ENCODE measurements at places on chromosomes 7 and 10.

DNA sequence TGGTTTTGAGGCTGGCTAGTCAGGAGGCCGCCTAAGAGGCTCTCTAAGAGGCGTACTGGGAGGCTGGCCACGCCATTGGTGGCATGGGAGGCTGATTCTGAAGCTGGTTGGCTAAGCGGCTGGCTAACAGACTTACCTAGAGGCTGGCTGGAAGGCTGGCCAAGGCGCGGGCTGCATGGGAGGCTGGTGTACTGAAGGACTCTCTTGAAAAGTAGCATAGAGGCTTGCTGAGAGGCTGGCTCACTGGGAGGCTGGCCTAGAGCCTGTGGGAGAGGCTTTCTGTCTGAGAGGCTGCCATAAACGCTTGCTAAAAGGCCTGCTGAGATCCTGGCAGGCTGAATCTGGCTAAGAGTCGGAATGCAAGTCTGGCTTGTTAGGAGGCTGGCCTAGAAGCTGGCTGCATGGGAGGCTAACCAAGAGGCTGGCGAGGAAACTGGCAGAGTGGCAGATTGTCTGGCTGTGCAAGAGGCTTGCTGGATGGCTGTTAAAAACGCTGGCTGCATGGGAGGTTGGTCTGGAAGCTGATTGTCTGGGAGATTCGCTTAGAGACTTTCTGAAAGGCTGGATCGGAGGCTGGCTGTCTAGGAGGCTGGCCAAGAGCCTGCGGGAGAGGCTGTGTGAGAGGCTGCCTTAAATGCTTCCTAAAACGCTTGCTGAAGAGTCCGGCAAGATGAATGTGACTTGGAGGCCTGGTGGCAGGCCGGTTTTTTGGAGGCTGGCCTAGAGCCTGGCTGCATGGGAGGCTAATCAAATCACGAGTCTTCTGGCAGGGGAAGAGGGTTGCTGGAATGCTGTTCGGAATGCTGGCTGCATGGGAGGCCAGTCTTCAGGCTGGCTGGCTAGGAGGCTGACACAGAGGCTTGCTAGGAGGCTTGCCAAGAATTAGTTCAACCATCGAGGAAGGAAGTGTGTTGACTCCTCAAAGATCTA is 134.2 kb downstream of the OR13A1 start:
- DNase-seq: peak; percentile 41

- peak; percentile 29 for DNase-seq
Observed at GRCh38 chr10:132264966-132265889, 42.5 kb downstream of the STK32C start.

DNA sequence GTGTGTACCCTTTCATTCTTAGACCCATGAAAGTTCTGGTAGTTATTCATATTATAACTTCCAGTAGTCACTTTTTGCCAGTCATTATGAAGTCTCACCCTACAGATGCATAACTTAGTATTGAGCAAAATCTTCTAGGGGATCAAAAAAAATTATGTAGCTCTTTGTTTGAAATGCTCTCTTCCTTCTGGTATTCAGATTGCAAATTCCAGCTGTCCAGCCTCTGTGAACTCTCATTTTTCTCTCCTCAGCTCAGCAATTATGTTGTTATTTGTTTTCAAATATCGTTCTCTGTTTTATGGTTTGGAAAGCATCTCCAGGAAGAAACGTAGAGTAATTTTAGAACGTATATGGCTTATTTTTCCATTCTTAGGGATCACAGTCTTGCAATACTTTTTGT is 442.5 kb downstream of the SEMA3D start:
- peak; percentile 16 for DNase-seq

- peak; percentile 25 for DNase-seq
Observed at GRCh38 chr7:77982926-77983550, 184.5 kb downstream of the PHTF2 start.

DNA sequence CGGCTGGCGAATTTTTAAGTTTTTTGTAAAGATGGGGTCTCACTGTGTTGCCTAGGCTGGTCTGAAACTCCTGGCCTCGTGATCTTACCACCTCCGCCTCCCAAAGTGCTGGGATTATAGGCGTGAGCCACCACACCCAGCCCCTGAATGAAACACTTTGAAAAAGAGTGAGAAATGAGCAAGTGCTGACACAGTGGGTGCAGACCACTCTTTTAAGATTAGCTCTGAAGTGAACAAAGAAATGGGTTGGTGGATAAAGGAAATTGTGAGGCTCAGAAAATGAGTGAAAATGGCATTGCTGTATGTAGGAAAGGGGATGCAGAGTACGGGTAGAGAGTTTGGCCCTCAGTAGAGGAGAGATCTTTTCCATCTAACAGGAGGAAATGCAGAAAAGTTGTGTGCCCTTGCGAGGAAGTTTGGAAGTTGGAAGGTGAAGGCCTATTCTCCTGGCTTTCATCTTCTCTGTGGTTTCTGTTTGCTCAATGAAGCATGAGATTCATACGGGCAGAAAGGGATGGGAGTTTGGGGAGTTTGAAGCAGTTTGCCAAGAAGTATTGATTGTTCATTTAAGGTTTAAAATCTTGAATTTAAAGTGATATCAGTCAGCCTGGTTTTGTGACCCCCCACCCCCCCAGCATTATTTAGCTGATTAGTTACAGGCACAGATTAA is 11.0 kb downstream of the MAPK8 start:
- peak; percentile 20 for DNase-seq

DNA sequence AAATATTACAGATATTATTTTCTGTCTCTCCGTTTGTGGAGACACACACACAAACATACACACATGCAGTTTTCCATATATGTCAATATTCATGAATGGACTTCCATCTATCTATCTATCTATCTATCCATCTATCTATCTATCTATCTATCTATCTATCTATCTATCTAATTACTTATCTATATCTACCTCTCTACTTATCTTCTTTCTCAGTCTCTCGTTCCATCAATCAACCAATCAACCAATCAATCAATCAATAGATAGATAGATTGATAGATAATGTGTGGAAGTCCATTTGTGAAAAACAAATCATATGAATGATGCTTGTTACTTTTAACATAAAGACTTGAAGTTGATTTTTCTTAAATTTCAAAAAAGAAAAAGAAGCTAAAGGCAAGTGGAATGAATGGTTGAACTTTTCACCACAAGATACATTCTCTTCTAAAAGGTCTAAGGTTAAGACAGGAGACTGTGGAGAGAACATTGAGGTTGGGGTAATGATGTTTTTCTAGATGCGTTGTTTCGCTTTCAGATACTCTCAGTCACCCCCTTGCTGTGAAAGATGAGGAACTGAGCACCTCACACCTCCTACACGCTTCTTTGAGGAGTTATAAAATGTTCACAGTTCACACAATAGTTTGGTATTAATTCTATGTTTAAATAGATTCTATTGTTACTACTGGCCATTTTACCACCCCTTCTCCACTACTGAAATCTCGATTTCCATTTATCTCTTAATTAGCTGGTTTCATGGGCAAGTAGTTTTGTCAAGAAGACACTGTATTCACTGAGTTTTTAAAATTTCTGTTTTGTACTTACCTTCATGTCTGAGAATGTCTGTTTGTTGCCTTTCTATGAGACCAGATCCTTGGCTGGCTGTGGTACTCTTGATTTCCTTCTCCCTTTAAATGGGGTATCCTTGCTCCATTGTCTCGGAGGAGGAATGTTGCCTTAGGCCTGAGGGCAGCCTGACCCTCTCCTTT is 114.1 kb downstream of the EMX2 start:
- DNase-seq: no peak

GRCh38 chr10:104518891-104519290 is 122.2 kb upstream of the SORCS3 start:
- no peak for DNase-seq

GRCh38 chr10:101935431-101935830 is 91.8 kb upstream of the KCNIP2 start:
- DNase-seq: no peak

DNA sequence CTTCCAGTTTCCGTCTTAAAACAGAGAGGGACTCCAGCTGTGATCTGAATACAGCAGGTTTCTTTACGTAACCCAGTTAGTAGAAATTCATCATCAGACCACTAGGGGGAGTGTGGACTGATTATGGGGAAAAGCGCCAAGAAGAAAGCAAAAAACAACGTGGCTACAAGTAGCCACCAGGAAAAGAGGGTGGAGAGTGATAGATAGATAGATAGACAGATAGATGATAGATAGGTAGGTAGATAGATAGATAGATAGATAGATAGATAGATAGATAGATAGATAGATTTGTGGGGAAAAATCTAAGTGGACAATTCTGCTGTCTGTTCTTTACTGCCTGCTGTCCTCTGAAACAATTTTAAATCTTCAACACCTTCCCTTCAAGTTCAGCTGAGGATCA is 12.7 kb upstream of the AKR1B10 start:
- peak; percentile 47 for DNase-seq

- no peak for DNase-seq
Observed at GRCh38 chr7:78173666-78174065, 375.1 kb downstream of the PHTF2 start.

DNA sequence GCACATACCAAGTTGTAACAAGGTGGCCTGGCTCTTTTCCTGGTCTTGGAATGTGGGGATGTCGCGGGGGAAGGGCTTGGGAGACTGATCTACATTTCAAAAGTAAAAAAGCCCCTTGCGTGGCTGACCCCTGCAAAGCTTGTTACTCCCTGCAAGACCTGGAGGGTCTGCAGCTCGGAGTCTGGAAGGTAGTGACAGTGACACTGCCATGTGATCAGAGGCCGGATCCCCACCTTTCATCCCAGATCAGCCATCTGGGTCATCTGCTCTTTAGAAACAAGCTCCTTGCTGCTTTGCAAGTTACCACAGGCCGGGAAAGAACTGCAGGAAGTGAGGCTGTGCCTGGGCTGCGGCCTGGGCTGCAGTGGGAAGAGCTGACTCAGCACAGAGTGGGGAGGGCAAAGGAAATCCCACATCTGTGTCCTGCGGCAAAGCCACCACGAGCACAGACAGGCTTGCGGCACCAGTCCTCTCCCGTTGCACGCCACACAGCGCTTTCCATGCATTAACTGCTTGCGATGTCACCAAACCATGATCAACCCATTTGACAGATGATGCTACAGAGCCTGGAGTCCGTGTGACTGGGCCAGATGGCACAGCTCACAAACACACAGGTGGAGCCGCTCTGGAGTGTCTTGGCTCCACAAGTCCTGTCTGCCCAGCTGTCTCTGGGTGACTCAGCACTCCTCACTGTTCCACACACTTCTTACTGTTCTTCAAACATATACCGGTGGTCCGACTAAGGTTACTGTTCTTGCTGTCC is 97.7 kb downstream of the SH3PXD2A start:
- DNase-seq: peak; percentile 76

- peak; percentile 15 for DNase-seq
Observed at GRCh38 chr10:9209105-9209798, 1154.8 kb downstream of the GATA3 start.

GRCh38 chr10:127375461-127375860 is 173.6 kb upstream of the NPS start:
- no peak for DNase-seq

DNA sequence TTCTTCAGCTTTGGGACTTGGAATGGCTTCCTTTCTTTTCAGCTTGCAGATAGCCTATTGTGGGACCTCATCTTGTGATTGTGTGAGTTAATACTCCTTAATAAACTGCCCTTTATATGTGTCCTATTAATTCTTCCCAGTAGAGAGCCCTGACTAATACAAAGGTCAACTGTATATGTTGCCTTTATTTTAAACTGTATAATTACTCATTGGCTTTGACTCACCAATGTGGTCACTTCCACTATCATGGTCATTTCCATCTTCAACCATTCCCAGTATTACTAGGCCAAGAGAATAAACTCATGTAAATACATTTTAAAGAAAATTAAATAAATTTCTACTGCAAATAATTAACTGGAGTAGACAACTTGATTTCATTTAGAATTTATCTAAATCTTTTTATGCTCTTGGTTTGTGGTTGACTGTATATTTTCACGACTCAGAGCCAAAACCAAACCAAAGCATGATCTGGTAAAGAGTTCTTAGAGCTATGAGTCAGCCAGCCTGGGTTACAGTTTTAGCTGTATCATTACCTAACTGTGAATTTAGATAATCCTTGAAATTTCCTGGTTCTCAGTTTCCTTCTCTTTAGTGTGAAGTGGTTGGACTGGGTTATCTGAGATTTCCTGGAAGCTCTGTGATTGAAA is 188.4 kb downstream of the PPP1R3A start:
- DNase-seq: peak; percentile 84

DNA sequence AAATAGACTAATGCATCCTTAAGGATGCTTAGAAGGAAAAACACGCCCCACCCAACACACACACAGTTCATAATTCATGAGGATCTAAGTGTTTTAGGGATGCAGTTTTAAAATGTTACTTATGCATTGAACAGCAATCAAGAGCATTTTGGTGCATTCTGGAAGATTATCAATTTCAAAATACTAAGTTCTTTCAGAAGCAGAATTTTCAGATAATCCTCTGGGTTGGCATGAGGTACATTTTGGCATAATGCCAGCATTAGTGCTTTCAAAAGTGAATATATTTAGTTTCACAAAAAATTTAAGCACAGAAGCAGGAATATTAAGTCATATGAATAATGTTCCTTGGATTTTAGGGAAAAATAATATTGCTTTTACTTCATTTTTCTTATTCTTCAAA is 937.1 kb downstream of the REEP3 start:
- DNase-seq: no peak

- DNase-seq: peak; percentile 45
Observed at GRCh38 chr7:113267885-113268284, 149.5 kb upstream of the SMIM30 start.

- DNase-seq: no peak
Observed at GRCh38 chr10:4101918-4102654, 317.1 kb upstream of the KLF6 start.

DNA sequence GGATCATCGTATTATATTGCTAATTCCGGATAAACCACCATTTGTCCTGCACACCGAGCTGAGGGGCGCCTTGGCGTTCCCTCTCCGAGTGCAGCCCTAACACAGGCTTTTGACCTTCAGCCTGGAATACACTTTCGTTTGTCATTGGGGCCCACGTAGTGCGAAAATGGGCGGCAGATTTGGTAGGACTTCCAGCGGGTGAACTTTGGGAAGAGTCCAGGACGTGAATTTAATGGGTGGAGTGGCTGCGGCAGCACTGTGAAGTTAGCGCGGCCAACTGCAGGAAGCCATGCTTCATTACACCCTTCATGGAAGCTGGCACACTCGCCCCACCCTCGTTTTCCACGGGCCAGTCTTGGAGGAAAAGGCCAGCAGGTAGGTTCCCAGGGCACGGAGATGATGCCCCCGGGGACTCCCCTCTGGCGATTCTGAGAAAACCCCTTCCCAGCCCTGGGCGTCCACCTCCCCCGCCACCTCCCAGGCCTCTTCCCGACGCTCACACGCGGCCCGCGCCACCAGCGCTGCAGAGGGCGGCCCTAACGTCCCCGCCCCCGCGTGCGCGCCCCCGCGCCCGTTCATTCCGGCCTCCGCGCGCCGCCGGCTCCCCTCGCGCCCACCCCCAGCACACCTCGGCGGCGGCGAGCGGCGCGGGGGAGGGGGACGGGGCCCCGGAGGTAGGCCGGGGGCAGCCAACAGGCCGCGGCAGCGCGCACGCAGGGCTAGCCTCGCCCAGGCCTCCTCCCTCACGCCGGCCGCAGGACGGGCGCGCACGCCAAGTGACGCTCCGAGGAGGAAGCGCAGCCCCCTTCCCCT is at the start of gene MLLT10:
TSS of gene MLLT10 (plus strand) at position 766 of the 813 bp plus-strand sequence. CDS start 413 bp downstream, outside the sequence.
- peak; percentile 93 for DNase-seq

All from astrocyte (in vitro differentiated cells and primary cell).